ENCODE measurements at places on chromosomes 3 and 15. TPM values are rescaled to one million over a fixed set of nuclear protein-coding genes. Genes with fewer than 3 reads are reported as not detected.

The CA12 gene
- total RNA-seq, result 93.6 TPM

The TM4SF1 gene
- total RNA-seq, result 2,041 TPM

The FOXL2 gene
- total RNA-seq, result not detected

The MYL3 gene
- not detected for total RNA-seq

The ZBBX gene
- not detected for total RNA-seq

The C3orf49 gene
- not detected for total RNA-seq

The HDDC3 gene
- 14.1 TPM for total RNA-seq

The SST gene
- not detected for total RNA-seq

The WDR93 gene
- total RNA-seq, result 0.06 TPM

The GALNT15 gene
- 11.5 TPM for total RNA-seq

The LHFPL4 gene
- not detected for total RNA-seq

The IL17RE gene
- total RNA-seq, result 3.5 TPM

The UACA gene
- total RNA-seq, result 177 TPM

The FETUB gene
- total RNA-seq, result not detected

The HRG gene
- not detected for total RNA-seq

The SCAMP5 gene
- total RNA-seq, result 1.7 TPM

The C3orf52 gene
- 4.8 TPM for total RNA-seq

The PLA2G4F gene
- total RNA-seq, result not detected

The CCRL2 gene
- total RNA-seq, result 1.7 TPM

The KAT2B gene
- total RNA-seq, result 16.2 TPM

The TMED3 gene
- total RNA-seq, result 117 TPM

The SPPL2A gene
- 120 TPM for total RNA-seq

The STAC gene
- total RNA-seq, result 20.1 TPM

The GOLGA8Q gene
- total RNA-seq, result 2.0 TPM

The GOLGA6B gene
- total RNA-seq, result not detected

The TMCO5A gene
- total RNA-seq, result not detected

The TM2D3 gene
- 41.7 TPM for total RNA-seq

The OR5K2 gene
- total RNA-seq, result not detected

The LRRC49 gene
- total RNA-seq, result 25.1 TPM

The IGSF11 gene
- total RNA-seq, result under 0.01 TPM

The TMEM202 gene
- not detected for total RNA-seq

The SKIL gene
- 46.5 TPM for total RNA-seq

The ST6GAL1 gene
- total RNA-seq, result 23.8 TPM

The TMC3 gene
- not detected for total RNA-seq

The GOLGA6A gene
- not detected for total RNA-seq

The GOLGA8G gene
- total RNA-seq, result not detected

The AGBL1 gene
- not detected for total RNA-seq

The HCLS1 gene
- 13.3 TPM for total RNA-seq

The ZNF662 gene
- total RNA-seq, result 1.7 TPM

The NXPE3 gene
- total RNA-seq, result 18.7 TPM

The RGMA gene
- total RNA-seq, result 0.40 TPM

The PLIN1 gene
- total RNA-seq, result 0.26 TPM

The DLG1 gene
- 34.7 TPM for total RNA-seq

The FRMD5 gene
- total RNA-seq, result 14.2 TPM

The IL16 gene
- total RNA-seq, result 0.40 TPM

The KLHL40 gene
- not detected for total RNA-seq

The SLC2A2 gene
- total RNA-seq, result not detected

The MAGEL2 gene
- 0.06 TPM for total RNA-seq

The SLC28A2 gene
- not detected for total RNA-seq

The SCN10A gene
- total RNA-seq, result 0.06 TPM

The CHRM5 gene
- under 0.01 TPM for total RNA-seq

The ATP2B2 gene
- 0.13 TPM for total RNA-seq

The ZBTB38 gene
- 92.2 TPM for total RNA-seq

The LRRC34 gene
- 3.4 TPM for total RNA-seq

The PRICKLE2 gene
- 20.2 TPM for total RNA-seq
